ENCODE measurements at places on chromosomes 6 and 20.

GRCh38 chr6:123715006-123715863, 78.5 kb upstream of the TRDN start:
- DNase-seq: no peak

DNA sequence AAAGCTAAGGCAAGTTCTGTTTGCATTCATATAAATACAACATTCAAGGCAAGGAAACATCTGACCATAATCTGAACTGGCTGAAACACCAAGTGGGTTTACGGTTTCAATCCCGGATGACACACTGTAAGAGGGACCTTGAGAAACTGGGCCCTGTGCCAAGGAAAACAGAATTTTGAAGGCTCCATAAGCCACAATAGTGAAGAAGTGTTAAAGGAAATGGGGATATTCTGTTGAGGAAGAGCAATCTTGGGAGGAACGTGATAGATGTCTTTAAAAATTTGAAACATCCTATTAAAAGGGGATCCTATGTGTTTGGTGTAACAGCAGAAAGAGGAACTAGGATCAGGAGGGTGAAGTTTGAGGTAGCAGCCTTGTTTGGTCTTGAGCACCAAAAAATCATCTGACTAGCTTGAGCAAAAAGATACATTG, 82.4 kb upstream of the TAB2 start:
- no peak for DNase-seq

DNA sequence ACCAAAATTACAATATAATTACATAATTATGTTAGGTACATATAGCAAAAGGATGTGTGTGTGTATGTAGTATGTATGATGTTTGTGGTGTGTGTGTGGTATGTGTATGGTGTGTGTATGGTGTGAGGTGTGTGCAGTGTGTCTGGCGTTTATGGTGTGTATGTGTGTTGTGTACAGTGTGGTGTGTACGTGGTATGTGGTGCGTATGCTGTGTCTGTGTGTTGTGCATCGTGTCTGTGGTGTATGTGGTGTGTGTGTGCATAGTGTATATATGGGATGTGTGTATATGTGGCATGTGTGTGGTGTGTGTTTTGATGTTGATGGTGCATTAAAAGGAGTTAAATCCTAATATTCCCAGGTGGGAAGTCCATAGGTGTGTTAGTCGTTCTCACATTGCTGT, 62.8 kb downstream of the PLG start:
- no peak for DNase-seq

GRCh38 chr20:38591474-38592410, 9.9 kb upstream of the ARHGAP40 start:
- no peak for DNase-seq

DNA sequence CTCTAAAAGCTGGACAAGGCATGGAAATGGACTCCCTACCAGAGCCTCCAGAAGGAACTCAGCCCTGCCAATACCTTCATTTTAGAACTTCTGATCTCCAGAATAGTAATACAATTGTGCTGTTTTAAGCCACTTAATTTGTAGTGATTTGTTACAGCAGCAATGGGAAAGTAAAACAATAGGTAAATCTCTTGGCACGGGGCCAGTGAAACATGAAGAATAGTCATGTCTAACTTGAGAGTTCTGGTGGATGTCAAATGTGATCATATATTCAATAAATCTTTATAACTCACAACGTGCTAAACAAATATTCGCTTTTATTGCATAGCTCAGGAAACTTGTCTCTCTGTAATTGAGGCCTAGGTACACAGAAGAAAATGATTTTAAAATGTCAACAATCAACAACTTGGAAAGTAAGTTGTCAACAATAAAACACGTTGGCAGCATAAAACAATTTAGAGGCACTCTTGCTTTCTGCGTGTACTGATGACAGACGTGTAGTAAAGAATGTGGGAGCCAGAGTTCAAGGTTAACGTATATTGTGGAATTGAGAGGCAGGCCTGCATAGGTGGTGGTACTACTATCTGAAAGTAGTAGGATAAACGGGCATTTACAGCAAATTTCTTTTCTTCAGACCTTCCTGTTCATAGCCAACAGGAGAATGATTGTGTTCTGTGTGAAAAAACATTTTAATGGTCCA, 140.5 kb upstream of the OPRM1 start:
- no peak for DNase-seq

GRCh38 chr20:39645131-39645530, 683.0 kb downstream of the DHX35 start:
- no peak for DNase-seq

GRCh38 chr20:32294071-32294470, 16.6 kb downstream of the KIF3B start:
- no peak for DNase-seq

GRCh38 chr20:2729251-2729713, 36.7 kb downstream of the EBF4 start:
- no peak for DNase-seq

DNA sequence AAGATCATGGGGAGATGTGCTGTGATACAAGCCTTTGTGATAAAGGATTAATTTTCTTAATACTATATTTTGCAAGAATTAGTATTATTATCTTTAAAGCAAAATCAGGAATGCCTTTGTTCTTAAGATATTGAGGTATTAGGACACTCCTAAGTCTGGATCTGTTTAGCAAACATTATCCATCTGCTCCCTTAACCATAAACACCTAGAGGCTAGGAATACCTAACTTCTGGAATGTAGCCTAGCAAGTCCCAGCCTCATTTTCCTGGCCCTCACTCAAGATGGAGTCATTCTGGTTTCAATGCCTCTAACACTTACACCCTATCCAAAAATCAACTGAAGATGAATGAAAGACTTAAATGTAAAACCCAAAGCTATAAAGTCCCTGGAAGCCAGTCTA, 106.3 kb upstream of the GJE1 start:
- no peak for DNase-seq

DNA sequence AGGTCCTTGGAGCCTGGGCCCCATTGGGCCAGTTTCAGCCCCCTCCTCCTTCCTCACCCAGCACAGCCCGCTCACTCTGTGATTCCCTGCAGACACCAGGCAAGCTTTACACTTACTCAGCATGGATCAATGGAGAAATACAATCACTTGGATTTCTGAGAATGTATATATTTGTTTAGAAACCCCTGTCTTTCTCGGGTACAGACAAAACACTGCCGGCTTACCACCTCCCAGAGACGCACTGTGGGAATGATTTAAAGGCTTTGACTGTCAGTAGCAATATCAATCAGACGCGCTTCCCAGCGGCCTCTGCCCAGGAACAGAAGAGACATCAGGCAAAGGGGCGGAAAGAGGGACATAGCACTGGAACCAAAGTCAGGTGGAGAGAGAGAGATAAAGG, 186.5 kb downstream of the MAFB start:
- DNase-seq: no peak

DNA sequence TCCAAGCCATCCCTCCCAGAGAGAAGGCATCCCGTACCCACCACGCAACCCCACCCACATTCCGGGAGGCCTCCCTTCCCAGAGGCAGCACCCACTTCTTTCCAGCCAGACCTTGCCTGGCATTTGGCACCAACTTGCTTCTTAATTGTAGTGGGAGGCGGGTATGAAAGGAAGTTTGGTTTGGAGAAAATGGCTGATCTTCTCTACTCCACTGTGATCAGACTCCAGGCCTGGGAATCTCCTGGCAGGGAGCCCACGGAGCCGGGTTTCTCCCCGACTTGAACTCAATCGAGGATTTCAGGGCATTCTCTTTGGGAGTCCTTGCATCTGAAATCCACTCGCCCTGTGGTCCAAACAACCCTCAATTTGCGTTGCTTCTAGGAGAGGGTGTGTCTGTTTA, 107.1 kb downstream of the ZDHHC14 start:
- DNase-seq: no peak
